SW 1271 (cell line): ENCODE measurements at places on chromosomes 11 and 22.

- no peak for DNase-seq
Observed at GRCh38 chr11:70124321-70125000, 46.3 kb downstream of the ANO1 start.

DNA sequence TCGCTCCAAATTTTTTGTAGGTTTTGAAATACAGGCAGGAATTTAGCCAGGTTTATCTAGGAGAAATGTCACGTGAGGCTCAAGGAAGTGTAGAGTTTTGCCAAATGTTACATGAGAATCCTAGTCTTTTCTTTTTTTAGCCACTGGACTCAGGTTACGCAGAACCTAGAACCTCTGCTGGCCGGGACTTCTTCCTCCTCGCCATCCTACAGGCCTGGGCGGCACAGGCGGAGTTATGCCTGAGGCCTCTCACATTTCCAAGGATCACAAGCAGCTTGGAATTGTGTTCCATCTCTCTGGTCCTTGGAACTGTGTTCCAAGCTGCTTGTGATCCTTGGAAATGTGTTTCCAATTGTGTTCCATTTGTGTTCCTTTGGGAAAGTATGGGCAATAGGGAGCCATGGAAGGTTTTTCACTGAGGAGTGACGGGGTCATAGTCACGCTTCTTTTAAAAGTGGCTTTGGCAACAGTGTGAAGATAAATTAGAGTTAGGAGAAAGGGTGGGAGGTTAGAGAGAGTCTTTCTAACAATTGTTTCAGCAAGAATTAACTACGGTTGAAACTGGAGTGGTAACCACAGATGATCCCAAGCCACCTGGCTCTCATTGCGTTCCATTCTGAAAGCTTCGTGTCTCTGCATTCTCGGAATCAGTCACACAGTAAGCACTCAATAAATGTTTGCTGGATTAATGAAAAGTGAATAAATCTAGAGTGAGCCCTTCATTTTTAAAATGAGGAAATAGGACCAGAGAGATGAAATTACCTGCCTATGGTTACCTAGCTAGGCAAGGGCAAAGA is 12.5 kb upstream of the POU2AF1 start:
- no peak for DNase-seq

GRCh38 chr11:44524751-44525201 is 40.7 kb upstream of the CD82 start:
- no peak for DNase-seq

- DNase-seq = no peak
Observed at GRCh38 chr11:73872749-73873357, 3.8 kb downstream of the COA4 start.

DNA sequence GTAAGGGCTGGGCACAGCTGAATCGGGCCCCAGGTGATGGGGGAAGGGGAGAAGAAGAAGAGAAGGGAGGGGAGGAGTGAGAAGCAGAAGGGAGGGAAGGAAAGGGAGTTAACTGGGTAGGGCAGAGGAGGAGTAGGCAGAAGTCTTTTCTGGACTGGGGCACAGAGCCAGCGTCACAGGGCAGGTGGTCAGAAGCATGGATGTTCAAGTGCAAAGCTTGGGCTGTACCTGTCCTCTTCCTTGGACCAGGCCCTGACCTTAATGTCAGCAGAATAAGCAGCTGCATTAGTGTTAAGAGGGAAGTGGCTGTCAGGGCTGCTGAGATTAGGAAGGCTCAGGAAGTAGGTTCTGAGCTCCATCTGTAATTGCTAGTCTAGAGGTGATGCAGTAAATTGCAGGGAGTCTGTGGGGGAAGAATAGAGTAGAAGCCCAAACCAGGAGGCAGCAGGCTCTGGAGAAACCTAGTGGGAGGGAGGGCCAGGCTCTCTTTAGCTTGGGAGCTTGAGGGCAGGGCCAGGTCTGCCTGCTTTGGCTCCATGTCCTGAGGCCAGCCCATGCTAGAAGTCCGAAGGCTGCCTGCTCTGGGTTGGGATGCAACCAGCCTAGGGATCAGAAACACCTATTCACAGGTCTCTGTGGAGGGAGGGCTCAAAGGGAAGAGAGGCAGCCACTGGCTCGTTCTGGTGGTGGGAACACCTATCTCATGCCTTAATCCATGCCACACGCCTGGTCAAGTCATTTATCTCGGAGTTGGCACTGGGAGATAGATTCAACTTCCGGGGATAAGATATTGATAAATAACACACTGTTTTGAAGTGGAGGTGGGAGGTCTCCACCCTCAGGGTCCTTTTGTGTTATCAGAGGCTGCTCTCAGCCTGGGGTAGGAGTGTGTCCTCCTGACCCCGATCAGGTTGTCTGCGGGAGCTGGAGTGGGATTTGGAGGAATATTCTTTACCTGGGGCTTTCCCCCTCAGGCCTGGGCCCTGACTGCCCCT is 1.7 kb upstream of the UCP3 start:
- no peak for DNase-seq

GRCh38 chr11:78641541-78641940 is 66.9 kb upstream of the NARS2 start:
- no peak for DNase-seq

DNA sequence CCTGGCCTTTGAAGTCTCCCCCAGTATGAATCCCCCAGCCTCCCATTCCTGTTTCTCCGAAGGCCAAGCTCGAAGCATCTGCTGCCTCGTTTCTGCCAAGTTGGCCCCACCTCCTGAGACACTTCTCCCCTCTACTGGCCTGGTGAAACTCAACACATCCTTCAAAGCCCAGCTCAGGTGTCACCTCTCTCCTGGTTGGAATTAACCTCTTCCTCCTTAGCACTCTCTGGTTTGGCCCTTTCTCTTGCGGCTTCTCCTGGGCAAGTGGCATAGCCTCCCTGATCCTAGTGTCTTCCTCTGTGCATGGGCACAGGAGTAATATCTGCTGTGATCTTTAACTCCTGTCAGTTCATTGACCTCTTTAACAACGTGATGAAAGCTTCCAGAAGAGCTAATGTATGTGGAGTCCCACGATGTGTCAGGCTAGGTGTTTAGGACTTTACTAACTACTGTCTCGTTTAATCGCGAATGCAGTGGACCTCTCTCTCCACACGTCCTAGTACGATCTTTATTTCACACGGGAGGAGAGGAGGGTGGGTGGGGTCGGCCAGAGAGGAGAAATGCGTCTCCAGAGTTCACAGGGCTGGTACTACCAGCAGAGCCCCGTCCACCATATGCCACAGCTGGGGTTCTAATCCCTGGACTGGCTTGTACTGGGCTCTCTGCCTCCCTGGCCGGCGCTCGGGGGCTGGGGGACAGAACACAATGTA is 826 bp upstream of the PTPRJ start:
- no peak for DNase-seq

DNA sequence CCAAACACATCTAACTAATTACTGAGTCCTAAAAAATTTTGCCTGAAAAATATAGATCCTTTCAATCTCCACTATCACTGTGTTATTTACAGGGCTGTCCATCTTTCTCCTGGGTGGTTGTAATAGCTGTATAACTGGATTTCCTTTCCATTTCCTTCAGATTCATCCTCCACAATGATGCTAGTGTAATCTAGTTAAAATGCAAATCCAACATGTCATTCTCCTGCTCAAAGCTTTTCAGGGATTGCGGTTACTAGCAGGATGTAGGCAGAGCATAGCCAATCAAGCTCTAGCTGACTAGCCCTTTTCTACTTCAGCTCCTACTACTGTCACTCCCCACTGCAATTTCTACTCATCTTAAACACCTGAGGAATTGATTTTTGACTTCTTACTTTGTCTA is 283.0 kb downstream of the RAB38 start:
- DNase-seq = no peak

GRCh38 chr22:23609983-23610781 is 21.9 kb downstream of the DRICH1 start:
- DNase-seq = no peak

DNA sequence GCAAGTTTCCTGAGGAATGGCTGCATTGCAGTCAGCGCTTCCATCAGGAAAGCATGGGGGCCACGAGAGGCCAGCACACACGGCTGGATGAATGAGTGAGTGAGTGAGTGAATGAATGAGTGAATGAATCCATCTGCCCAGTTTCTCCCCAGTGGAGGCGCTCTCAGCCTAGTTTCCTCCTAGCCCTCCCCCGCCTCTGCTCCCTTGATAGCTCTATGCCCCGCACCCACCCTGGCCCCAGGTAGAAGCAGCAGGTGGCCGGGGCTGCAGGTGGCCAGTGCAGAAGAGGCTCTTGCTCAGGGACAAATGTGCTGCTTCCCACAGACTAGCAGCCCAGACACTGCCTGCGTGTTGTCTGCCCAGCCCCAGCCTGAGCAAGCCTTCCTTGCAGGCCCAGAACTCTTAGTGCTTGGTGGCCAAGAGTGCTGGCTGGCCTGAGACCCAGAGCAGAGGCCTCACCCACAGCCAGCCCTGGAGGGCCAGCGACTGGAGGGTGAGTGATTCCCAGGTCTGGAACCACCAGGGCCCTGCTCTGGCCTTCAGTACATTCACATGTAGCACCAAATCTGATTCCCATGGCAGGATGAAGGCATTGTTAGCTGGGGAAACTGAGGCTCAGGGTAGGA is 31.1 kb upstream of the PDGFB start:
- DNase-seq = no peak

- DNase-seq = no peak
Observed at GRCh38 chr11:107268977-107269376, 188.6 kb downstream of the CWF19L2 start.

DNA sequence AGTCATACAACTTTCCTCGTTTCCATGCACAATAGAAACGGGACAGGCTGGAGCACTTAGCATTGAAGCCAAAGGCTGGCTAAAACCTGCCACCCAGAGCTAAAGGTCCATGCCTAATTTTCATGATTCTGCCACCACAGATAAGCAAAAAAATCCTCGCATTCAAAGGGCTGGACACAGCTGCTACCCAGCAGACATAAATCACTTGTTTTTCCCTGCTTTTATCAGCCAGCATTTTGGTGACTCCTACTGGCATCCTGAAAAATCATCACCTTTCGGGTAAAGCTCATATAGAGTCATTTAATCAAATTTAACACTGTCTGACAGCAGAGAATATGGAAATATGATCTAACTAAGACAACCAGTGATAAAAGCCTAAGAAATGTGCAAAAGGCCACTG is 37.9 kb downstream of the ALG9 start:
- no peak for DNase-seq

- DNase-seq = no peak
Observed at GRCh38 chr11:8011981-8012444, 24.9 kb downstream of the EIF3F start.

DNA sequence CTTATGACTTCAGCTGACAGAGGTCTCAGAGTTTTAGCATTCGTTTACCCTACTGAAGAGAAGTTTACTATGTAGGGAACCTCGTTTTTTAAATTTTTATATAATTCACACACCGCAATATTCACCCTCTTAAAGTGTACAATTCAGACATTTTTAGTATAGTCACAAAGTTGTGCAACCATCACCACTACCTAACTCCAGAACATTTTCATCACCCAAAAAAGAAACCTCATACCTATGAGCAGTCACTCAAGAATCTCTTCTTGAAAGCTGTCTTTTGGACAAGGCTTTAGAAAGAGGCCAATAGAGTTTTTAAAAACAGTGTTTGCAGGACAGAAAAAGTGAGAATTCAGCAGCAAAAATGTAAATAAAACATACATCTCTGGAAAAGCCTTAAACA is 39.5 kb upstream of the CLNS1A start:
- DNase-seq = no peak

- DNase-seq = no peak
Observed at GRCh38 chr11:94910779-94911178, 62.6 kb downstream of the CWC15 start.

DNA sequence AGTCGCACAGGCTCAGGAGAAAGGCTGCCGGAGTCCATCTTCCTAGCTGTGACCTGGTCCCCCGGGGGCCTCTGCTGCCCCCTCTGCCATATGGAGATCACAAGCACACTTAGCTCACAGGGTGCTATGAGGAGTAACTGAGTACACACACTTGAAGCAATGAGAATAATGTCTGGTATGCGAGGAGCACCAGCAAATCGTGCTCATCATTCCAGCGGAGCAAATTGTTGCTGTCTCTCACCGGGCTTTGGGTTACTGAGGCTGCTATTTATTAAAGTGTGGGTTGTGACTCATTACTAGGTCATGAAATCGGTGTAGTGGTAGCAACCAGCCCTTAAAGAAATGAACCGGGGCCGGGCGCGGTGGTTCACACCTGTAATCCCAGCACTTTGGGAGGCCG is 48.1 kb upstream of the EIF3D start:
- no peak for DNase-seq

DNA sequence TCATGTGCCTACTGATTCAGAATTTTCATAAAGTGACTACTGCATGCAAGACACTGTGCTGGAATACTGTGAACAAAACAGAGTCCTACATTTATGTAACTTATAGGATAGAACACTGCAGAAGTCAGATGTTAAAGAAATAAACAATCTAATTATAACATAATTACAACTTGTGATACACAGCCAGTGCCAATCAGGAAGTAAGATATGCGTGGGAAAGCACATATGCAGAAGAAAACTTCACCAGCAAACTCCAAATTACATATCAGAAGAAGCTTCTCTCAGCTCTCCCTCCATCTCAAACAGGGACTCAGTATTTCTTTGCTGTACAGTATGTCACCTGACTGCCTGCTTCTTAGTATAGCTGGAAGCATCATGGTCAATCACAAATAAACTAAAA is 37.4 kb downstream of the PAK1 start:
- DNase-seq = no peak

DNA sequence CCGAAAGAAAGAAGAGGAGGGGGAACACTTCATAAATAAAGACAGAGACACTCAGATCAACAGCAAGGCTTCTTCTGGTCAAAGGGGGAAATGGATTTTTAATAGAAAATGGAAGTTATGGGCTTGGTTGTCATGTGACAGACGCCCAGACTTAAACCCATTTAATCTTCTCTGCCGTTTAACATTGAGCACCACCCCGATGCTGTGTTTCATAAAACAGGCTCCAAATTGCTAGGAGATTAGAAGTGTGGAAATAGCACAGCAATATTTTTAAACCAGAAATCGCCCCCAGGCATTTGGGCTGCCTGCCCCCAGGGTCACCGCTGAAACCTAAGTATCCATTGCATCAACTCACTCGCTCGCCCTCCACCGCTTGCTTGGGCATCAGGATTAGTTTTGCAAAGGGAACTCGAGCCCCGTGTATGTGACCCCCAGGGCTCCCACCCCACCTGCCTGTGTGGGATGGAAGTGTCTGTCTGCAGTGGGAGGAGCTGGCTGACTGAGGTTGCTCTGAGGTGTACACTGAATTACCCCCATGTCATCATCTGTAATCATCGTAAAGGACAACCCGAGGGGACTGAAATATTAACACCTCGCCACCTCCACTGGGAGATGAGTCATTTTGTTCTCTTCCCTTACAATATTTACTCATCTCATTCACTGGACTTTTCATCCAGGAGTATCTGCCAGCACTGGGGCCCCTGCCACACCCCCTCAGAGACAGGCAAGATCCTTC is 10.7 kb downstream of the DSCAML1 start:
- DNase-seq = no peak

DNA sequence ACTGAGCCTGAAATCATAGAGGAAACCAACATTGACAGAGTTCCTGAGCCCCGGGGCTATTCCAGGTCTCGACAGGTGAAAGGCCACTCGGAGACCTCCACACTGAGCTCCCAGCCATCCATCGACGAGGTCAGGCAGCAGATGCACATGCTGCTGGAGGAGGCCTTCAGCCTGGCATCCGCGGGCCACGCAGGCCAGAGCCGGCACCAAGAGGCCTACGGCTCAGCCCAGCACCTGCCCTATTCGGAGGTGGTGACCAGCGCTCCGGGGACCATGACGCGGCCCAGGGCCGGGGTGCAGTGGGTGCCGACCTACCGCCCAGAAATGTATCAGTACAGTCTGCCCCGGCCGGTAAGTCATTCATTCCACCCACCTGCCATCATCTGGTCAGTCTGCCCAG is 54.9 kb downstream of the C11orf91 start:
- DNase-seq = no peak
